Tibial nerve (tissue), 4 donors: ENCODE measurements at places on chromosomes 11 and 22. TPM values are rescaled to one million over a fixed set of nuclear protein-coding genes. Genes with fewer than 3 reads are reported as not detected.

The SHISAL1 gene
- total RNA-seq, result 0.22 TPM

The DEFB131B gene
- total RNA-seq, result not detected

The DRD4 gene
- 0.84 TPM for total RNA-seq

The OR2AG2 gene
- 0.90 TPM for total RNA-seq

DNA sequence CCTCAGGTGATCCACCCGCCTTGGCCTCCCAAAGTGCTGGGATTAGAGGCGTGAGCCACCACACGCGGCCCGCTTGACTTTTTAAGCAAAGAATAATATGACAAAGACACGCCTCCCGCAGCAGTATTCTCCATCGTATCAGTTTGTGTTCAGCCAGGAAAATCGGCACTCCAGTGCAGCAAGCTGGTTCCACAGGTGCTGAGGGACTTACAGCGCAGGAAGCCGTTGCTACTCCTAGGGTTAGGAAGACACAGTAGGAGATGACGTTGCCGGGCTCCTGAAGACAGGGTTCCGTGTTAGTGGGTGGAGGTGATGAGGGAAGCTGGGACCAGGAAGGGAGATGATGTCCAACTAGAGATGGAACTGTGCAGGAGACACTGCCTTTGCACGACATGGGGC, 65.8 kb upstream of the CECR2 start:
- no peaks in the 10 kb centered on the region for H3K27me3 ChIP-seq
- H3K4me1 ChIP-seq, result no peaks in the 10 kb centered on the region
- H3K27ac ChIP-seq, result no peak overlapping the region
- DNase-seq, result no peak
- H3K4me3 ChIP-seq, result no peak overlapping the region

GRCh38 chr11:74175920-74176319, 4.8 kb downstream of the PPME1 start:
- DNase-seq, result no peak
- no peak overlapping the region for H3K27ac ChIP-seq
- H3K27me3 ChIP-seq, result no peaks in the 10 kb centered on the region
- H3K36me3 ChIP-seq, result peaks cover 10% of the 10 kb centered on the region
- no peak overlapping the region for H3K4me3 ChIP-seq

DNA sequence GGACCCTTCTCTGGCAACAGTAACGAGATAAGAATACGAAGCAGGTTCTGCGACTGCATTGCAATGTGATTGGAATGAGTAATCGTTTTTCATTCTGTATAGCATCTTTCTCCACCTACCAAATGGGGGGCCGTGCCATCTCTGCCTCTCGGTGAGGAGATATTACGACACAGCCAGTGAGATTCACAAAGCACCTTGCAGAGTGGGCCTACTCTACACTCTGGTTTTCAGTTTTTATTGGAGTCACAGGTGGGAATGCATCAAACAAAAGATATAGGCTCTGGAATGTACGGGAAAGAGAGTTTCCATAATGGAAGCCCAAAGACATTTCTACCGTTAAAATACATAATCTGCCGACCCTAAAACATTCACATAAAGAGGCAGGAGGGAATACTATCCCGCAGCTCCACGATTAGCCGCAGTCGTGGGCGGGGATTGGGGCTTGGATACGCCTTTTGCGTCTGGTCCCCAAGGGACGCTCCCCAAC, 423 bp upstream of the RTN3 start:
- no peak for DNase-seq
- H3K27ac ChIP-seq, result peak overlapping the region; percentile 97
- peaks cover 10% of the 10 kb centered on the region for H3K4me1 ChIP-seq
- H3K27me3 ChIP-seq, result no peaks in the 10 kb centered on the region

GRCh38 chr22:23306438-23306921, 126.2 kb downstream of the BCR start:
- no peak for DNase-seq
- no peaks in the 10 kb centered on the region for H3K27me3 ChIP-seq
- peak overlapping the region; percentile 95 for H3K27ac ChIP-seq
- H3K36me3 ChIP-seq, result no peaks in the 10 kb centered on the region
- H3K4me3 ChIP-seq, result no peak overlapping the region

DNA sequence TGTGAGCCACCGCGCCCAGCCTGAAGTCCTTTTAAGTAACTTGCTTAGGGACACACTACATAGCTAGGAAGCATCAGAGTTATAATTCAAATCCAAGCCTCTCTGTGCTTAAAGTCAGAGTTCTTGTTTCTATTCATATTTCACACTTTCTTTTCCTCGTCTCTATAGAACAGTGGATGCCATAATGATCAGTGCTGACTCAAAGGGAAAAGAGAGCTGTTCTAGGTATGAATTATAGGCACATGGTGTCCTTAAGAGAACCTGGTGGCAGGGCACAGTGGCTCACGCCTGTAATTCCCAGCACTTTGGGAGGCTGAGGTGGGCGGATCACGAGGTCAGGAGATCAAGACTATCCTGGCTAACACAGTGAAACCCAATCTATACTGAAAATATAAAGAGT, 400.2 kb upstream of the DDI1 start:
- H3K36me3 ChIP-seq, result no peaks in the 10 kb centered on the region
- H3K27ac ChIP-seq, result no peak overlapping the region
- no peak for DNase-seq
- no peak overlapping the region for H3K4me3 ChIP-seq
- H3K27me3 ChIP-seq, result no peaks in the 10 kb centered on the region

- no peak overlapping the region for H3K27ac ChIP-seq
- no peaks in the 10 kb centered on the region for H3K27me3 ChIP-seq
- H3K4me1 ChIP-seq, result no peaks in the 10 kb centered on the region
- no peak overlapping the region for H3K4me3 ChIP-seq
- no peaks in the 10 kb centered on the region for H3K36me3 ChIP-seq
- DNase-seq, result no peak
Measured at GRCh38 chr11:89498845-89499448, 7.8 kb upstream of the NOX4 start.

GRCh38 chr11:47156333-47156732, 20.3 kb downstream of the ARFGAP2 start:
- H3K4me1 ChIP-seq, result peaks cover 28% of the 10 kb centered on the region
- no peak overlapping the region for H3K27ac ChIP-seq

DNA sequence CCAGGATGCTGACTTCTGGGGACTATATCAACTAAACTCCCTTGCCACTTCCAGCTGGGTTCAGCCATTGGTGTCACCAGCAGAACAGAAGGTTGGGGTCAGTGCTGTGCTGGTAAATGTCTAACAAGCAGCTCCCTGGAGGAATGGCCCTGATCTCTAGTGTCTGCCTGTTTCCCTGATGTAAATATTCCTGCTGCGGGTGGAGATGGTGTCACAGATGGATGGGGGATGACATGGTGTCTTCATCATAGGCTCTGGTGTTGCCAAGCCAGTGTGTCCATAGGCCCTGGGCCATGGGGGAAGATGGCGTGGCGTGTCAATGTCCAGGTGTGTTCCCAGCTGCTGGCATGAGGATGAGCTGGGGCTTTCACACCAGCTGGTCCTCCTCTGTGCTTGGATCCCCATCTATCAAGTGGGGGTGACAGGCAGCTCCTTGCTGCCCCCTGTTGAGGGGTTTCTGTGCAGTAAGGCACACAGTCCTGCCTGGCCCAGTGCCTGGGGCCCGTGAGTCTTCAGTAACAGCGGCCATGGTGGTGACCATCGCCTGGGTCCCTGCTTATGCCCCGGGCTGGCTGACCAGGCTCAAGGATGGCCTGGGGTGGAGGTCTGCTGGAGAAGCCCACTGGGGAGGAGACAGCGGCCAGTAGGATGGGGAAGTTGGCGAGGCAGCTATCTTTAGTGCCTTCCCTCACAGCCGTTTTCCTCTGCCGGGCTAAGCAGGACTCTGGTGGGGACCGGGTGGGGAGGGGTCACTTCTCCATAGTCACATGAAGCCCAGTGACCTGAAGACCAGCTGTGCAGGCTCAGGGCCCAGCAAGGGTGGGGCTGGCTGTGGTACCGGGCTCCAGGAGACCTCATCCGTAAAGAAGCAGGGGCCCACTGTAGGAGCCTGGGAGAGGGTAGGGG, 12.7 kb downstream of the RPL3 start:
- no peak for DNase-seq
- H3K27ac ChIP-seq, result peak overlapping the region; percentile 65
- H3K27me3 ChIP-seq, result no peaks in the 10 kb centered on the region
- H3K4me3 ChIP-seq, result no peak overlapping the region

DNA sequence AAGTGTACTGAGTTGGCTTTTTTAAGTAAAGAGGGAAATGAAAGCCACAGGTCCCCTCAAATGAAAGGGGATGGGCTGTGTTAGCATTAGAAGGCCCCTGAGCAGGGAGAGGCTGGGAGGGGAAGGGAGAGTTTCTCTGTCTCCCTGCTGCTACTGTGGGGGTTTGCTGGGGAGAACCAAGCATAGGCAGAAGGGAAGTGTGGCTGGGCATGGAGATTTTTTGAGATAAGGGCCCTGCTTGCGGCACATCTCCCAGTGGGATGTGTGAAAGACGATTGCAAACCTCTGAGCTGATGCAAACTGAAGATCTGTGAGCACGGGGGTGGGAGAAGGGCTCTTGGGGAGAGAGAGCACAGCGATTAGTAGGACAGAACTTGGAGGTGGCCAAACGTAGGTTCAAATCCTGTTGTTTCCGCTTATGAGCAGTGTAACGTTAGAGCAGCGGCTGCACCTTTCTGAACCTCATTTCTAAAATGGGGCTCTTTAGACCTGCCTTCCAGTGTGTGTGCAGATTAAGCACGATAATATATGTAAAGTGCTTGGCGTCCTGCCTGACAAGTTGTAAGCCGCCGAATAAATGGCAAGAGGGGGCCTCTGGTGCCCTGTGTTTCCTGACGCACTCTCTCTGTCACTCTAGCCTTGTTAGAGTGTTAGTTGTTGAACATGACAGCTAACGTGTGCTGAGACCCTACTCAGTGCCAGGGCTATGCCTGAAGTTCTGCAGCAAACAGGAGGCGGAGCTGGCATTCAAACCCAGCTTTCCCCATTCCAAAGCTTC, 122.3 kb downstream of the GRIK4 start:
- H3K36me3 ChIP-seq, result no peaks in the 10 kb centered on the region
- DNase-seq, result no peak
- no peak overlapping the region for H3K4me3 ChIP-seq
- no peaks in the 10 kb centered on the region for H3K27me3 ChIP-seq
- H3K4me1 ChIP-seq, result no peaks in the 10 kb centered on the region
- H3K27ac ChIP-seq, result no peak overlapping the region

DNA sequence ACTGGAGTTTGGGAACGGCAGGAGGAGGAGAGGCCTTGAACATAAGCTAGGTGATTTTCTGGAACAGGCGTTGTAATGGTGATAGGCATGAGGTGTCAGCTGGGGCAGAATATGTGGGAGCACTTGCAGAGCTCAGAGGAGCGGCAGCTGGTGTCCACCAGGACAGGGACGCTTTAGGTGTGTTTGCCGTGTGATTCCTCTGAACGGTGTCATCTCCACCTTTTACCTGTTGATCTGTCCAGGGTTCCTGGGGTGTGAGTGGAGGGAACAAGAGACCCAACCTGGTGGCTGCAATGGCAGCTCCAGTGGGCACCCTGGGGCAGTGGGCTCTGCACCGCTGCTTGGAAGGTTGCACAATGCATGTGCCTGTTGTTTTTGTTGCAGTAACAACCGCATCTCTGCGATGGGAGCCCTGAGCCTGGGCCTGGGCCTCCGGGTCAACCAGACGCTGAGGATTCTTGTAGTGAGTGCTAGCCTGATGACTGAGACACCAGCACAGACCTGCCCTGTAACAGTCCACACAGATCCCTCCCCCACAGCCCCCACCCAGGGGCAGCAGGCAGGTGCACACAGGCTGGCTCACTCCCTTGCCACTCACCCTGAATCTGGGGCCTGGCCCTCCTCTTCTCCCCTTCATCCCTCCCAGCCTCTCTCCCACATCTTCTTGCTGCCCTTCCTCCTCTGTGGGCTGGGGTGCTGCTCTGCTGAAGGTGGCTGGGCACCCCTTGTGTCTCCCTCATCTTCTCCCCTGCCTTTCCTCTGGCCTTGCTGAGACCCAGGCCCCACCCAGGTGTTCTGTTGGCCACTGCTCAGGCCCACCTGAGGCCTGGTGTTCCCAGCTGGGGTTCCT, 9.2 kb downstream of the LRRC74B start:
- no peak overlapping the region for H3K4me3 ChIP-seq
- no peaks in the 10 kb centered on the region for H3K36me3 ChIP-seq
- H3K4me1 ChIP-seq, result no peaks in the 10 kb centered on the region
- H3K27me3 ChIP-seq, result peaks cover 7% of the 10 kb centered on the region
- no peak overlapping the region for H3K27ac ChIP-seq
- DNase-seq, result no peak

DNA sequence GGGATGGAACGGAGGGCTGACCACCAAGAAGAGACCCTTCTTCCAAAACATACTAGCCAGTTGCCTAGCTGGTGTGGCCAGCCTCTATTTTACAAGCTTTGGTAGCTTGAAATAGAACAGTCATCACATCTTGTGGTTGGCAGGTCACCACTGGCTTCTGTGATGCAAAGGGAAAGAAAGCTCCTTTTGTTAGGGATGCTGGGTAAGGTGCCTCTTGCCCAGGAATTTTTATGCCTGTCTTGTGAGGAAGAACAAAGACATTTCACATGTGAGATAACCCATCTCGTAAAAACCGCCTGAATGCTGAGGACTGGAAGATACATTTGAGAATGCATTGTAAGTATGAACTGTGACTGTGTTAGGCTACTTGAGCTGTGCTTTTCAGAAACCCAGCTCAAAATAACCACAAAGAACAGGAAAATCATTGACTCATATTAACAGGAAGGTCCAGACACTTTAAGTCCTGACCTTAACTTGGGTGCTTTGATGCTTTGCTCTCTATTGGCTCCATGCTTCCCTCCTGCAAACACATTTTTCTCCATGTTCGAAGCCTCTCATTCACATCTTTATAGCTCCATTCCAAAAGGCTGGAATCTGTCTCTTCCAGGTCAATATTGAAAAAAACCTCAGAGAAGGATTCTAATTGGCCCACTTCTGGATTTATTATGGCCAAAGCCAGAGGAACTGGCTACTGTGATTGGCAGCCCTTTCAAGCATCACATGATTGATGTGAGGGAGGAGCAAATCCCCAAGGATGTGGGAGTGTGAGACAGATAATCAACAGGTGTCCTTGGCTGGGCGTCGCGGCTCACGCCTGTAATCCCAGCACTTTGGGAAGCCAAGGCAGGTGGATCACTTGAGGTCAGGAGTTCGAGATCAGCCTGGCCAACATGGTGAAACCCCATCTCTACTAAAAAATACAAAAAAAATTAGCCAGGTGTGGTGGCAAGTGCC, 53.9 kb downstream of the MICAL2 start:
- H3K27ac ChIP-seq, result no peak overlapping the region
- DNase-seq, result no peak
- H3K4me1 ChIP-seq, result peaks cover 67% of the 10 kb centered on the region
- no peak overlapping the region for H3K4me3 ChIP-seq
- no peaks in the 10 kb centered on the region for H3K36me3 ChIP-seq
- H3K27me3 ChIP-seq, result no peaks in the 10 kb centered on the region
